Fibroblast of the aortic adventitia (primary cell): ENCODE measurements at places on chromosomes 1 and 21. TPM values are rescaled to one million over a fixed set of nuclear protein-coding genes. Genes with fewer than 3 reads are reported as not detected.

- no peak for DNase-seq
These were observed 174.3 kb downstream of the ADGRL2 start for GRCh38 chr1:81974883-81975555.

DNA sequence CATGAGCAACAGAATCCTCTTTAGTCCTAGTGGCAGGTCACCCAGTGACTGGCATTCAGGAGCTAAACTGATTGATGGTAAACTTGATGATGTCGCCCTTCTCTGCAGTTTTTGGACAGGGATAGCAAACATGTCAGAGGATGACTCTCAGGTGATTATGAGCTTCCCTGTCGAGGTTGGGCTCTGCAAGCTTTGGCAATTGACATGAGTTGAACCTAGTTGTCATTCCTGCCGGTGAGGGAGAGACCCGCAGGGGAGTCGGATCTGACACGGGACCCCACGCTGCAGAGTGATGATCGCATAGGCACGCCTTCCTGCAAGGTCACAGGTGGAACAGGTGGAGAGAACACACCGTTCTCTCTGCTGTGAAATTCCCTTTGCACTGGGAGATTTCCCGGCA lies 438.0 kb upstream of the VAMP3 start:
- DNase-seq: no peak

DNA sequence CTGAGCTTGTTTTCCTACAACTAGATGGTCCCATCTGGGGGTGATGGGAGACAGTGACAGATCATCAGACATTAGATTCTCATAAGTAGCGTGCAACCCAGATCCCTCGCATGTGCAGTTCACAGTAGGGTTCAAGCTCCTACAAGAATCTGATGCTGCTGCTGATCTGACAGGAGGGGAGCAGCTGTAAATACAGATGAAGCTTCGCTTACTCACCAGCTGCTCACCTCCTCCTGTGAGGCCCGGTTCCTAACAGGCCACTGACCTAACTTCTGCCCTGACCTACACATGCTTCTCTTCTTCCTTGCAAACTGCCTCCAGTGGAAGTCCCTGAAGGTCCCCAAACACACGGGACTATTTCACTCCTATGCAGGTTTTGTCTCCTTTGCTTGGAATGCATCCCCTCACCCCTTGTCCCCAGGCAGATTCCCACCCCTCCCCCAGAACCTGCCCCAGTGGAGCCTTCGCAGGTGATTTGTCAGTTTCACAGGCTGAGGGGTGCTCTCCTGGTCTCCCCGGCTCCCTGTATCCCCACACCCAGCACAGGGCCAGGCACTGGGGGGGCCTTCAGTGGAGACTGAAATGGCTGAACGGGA lies 5.7 kb upstream of the ZBTB48 start:
- no peak for DNase-seq

DNA sequence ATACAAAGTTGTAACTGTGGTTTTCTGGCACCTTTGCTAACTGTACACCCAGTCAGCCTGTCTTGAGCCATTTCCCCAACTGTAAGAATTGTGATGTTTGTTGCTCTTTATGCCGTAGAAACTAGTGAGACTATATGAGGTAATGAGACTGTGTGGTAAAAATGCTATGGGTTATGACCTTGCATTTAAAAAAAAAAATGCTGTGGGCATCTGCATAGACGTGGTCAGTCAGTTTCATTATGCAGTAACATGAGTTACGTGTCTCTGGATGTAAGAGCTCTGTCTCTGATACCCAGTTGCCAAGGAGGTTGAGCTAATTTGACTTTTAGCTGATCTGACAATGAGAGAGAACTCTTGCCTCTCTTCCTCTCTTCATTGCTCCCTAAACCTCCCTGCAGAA lies 80.6 kb upstream of the LAMC2 start:
- DNase-seq: peak; percentile 39

DNA sequence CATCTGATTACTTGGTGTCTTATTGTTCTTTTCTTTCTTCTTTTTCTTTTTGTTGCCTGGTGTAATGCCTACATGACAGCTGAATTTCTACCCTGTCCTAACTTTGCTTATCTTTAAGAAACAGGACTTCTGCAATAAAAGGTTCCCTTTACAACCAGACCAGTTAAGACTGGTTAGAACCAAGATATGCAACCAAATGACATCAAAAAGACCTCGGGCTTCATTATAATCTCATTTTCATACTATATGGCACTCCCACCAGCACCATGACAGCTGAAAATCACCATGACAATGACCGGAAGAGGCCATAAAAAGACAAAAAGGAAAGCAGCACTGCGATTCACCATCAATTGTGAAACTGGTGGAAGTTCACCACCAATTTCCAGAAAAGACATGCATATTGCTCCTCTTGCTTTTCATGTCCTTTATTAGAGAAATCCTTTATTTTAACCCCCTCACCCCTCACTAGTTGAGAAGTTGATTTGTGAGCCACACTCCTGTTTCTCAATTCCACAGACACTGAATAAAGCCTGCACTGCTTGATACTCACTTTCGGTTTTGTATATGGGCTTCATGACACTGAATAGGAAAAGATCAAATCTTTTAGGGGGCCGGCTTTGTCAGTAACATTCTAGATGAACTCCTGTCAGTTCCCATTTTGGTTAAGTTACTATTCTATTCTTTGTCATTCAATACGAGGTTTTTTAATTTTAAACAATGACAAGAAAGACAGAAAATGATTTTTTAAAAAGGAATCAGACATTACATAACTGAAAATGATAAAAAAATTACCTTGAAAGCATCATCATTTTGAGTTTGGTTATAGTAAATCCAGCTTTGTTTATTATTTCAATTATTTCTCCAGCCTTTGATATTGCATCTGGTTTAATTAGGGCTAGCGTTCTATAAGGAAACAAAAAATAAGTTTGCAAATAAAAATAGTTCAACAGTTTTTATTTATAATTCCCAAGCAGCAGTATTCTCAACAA lies 58.1 kb downstream of the NME7 start:
- DNase-seq: no peak

The ZSWIM5 gene
- total RNA-seq: 0.49 and 4.7 TPM in 2 replicates

GRCh38 chr1:83928396-83928795 lies 70.5 kb downstream of the TTLL7 start:
- no peak for DNase-seq

The CASQ1 gene
- total RNA-seq: 0.18 TPM in 1 of 2 replicates, not detected in the other

DNA sequence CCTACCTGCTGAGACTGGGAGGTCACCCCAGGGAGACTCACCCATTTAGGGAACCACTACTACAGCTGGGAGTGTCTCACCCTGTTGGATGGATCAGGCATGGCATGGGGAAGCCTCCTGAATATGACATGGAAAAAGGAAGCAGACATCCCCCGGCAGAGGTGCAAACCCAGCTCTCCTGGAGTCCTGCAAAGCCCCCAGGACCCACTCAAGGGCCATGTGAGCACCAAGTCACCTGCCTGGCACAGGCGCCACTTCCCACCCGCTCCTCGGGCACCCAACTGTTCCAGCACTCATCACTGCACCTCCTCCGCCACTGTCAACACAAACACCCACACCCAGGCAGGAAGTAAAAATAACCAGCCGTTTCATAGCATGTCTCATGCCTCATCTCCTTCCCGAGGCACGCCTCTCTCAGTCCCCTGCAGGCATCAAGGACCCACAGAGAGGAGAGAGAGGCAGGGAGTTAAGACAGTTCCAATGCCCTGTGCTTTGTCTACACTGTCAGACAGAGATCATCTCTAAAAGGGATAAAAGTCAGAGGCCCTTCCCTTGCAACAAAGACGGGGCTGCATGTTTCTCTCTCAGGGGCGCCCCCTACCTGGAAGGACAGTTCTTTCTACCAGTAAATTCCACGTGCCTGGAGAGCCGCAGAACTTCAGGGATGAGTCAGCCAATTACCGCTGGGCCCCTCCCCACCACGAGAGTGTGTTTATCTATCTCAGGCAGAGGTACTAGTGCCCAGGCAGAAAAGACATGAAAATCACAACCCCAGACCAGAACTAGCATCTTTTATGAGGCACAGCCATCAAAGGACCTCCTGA lies 150.1 kb upstream of the SOD1 start:
- no peak for DNase-seq

The SLAMF8 gene
- total RNA-seq: not detected in 2 replicates

DNA sequence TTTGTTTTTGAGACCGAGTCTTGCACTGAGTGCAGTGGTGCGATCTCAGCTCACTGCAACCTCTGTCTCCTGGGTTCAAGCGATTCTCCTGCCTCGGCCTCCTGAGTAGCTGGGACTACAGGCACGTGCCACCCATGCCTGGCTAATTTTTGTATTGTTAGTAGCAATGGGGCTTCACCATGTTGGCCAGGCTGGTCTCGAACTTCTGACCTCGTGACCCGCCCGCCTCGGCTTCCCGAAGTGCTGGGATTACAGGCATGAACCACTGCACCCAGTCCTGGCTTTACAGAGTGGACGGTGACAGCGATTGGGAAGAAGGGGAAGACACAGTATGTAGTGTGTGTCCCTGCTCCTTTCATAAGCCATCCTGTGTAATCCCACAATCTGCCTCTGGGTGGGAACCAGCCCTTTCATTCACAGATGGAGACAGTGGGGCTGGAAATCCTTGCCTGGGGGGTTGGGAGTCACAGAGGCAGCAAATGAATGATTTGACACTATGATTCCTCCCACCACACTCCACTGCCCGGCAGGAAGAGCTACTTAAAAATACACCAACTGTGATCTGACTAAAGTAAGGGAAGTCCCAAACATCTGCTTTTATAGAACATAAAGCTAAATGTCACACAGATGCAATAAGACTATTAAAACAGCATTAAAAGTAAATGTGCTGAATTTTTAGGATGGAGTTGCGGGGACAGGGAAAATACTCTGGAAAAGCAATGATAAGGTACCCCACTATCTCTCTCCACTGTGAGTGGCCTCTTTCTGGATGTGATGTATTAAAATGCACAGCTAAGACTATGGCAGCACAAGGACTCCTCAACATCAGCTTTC lies 4.5 kb downstream of the PARP1 start:
- no peak for DNase-seq

The VWA5B1 gene
- total RNA-seq: not detected in 2 replicates

GRCh38 chr1:201883266-201883665 lies 5.4 kb upstream of the SHISA4 start:
- no peak for DNase-seq

DNA sequence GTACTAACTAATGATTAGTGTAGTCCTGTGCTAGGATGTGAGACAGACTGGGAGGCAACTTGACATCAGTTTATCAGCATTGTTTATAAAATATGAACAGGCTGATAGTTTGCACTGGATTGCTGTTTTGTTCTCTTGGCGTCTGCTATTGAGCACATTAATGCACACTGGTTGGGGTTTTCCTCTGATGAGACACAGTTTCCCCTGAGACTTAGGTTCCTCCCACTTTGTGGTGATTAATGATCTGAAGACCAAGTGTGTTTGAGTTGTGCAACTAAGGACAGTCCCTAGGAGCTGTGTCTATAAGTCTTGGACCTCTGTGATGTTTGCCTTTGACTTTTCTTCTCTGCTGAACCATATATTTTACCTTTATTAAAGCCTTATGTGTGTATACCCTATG lies 1015.4 kb downstream of the AMY1C start:
- DNase-seq: no peak

The TGFB2 gene
- total RNA-seq: 0.82 and 13.5 TPM in 2 replicates
